Smooth muscle cell of the coronary artery (primary cell): ENCODE measurements at places on chromosomes 5 and 9. TPM values are rescaled to one million over a fixed set of nuclear protein-coding genes. Genes with fewer than 3 reads are reported as not detected.

The IL3 gene
- total RNA-seq: not detected in 2 replicates

The LCN6 gene
- not detected in 2 replicates for total RNA-seq

The MAST4 gene
- 8.5 and 13.4 TPM in 2 replicates for total RNA-seq

The MTAP gene
- 14.0 and 20.6 TPM in 2 replicates for total RNA-seq

The PDCD1LG2 gene
- 4.3 and 6.6 TPM in 2 replicates for total RNA-seq
